Heart left ventricle (tissue), 16 donors: ENCODE measurements at places on chromosomes 7 and 10.

GRCh38 chr7:115475761-115476385 is 554.0 kb downstream of the MDFIC start:
- no peak for DNase-seq

- DNase-seq, result no peak
Measured at GRCh38 chr10:12042409-12042796, 206 bp downstream of the UPF2 start.

DNA sequence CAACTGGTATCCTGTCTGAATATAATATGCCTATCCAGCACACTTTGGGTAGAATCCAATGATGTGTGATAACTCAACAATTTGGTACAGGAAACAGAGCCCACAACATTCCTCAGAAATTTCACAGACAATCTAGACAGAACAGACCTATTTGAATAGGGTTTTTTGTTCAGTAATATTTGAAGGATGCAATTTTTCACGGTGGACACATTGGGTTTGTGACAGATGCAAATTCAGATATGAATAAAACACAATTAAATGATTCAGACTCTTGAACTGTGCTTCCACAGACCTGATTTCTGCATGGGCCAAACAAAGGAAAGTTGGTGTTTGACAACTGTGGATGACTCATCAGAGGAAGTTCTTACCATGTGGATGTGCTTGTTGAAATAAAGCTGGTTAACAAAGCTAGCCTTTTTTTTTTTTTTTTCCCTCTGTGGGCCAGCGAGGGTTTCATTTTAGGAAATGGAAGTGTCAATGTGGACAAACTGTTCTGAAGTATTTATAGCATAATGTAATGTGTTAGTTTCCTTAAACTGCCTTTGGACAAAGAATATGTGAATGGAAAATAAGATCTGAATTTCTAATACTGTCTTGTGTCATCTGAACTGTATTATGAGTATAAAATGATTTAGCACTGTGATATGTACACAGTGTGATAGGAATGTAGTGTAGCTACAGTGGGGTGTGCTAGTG is 43.2 kb upstream of the FAM133B start:
- no peak for DNase-seq

GRCh38 chr7:105337529-105337928 is 51.2 kb downstream of the SRPK2 start:
- peak; percentile 44 for DNase-seq

GRCh38 chr10:120666308-120666707 is 184.9 kb upstream of the WDR11 start:
- no peak for DNase-seq

- DNase-seq, result no peak
Measured at GRCh38 chr7:139118805-139119485, 9.4 kb upstream of the ZC3HAV1 start.

GRCh38 chr7:13998866-13999265 is 9.4 kb upstream of the ETV1 start:
- DNase-seq, result no peak

DNA sequence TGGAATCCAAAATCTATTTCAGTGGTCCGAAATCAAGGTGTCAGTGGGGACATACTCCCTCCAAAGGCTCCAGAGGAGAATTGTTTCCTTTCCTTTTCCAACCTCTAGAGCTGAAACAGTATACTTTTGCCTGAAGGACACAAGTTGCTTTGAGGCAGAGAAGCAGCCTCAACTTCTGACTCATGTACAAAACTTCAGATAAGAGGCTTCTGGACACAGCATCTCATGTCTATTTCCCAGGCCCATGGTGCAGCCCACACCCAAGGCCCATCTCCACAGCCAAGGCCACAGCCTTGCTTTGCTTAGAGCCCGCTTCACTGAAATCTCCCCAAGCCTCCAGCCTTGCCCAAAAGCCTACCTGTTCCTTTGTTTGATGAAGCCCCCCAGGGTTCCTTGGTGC is 68.9 kb downstream of the ZNF467 start:
- DNase-seq, result no peak

DNA sequence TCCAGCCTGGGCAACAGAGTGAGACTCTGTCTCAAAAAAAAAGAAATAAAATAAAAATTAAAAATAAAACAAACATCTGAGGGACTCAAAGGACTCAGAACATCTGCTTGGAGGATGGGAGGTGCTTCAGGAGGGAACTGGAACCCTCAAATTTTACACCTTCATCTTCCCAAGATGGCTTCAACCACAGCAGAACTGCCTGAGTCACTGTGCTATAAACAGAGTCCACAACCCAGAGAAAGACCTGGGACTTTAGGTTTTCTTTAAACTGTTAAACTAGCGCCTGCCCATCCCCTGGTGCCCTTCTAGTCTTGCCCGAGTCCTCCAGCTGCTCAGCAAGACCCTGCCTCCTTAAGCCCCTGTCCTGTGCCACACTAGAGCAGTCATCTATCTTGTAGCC is 40.8 kb downstream of the RGS10 start:
- no peak for DNase-seq

GRCh38 chr7:44384586-44385433 is 59.4 kb upstream of the CAMK2B start:
- DNase-seq, result peak; percentile 42

- DNase-seq, result no peak
Measured at GRCh38 chr10:10685566-10685965, 332.1 kb upstream of the CELF2 start.

- DNase-seq, result no peak
Measured at GRCh38 chr10:132055616-132056015, 10.1 kb upstream of the JAKMIP3 start.

GRCh38 chr10:122931088-122931906 is 20.9 kb downstream of the FAM24A start:
- no peak for DNase-seq

GRCh38 chr10:17386616-17387075 is 67.7 kb downstream of the ST8SIA6 start:
- peak; percentile 21 for DNase-seq

DNA sequence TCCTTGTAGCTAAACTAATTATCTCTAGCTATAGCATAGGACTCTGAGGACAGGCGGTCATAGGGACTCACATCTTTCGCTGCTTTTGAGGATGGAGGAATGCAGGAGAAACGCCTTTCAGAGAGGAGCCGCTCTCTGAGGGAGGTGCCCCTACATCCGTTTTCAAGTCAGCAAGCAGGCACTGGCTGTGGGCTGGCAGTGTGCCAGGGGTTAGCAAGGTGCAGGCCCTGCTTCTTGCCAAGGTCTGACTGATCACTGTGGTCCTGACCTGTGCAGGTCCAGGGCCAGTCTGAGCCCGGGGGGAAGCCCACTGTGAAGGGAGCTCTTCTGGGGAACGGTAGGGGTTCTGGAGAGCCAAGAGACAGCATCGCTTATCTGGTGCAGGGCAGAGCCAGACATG is 89.4 kb downstream of the SH3PXD2A start:
- peak; percentile 68 for DNase-seq

DNA sequence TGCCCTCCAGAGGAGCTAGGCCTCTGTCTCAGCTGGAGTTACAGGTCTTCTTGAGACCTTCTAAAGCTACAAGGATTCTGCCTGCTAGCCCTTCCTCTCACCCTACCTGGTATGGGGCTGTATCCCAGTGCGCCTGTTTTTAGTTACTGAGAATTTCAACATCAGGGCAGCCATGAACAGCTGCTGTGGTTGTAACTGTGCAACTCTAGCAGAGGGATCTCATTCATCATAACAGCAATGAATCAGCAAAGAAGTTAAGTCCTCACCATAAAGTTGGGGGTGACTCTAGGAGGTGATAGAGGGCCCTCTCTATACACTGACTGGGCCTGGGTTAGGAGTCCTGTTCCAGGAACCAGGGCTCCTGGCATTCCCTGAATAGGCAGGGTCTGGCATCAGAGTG is 14.0 kb upstream of the CDH23 start:
- DNase-seq, result no peak

- no peak for DNase-seq
Measured at GRCh38 chr10:119153661-119154060, 11.9 kb downstream of the SFXN4 start.

GRCh38 chr7:50555594-50556140 is 9.5 kb downstream of the DDC start:
- DNase-seq, result no peak

- no peak for DNase-seq
Measured at GRCh38 chr7:135562720-135563119, 5.0 kb downstream of the NUP205 start.

DNA sequence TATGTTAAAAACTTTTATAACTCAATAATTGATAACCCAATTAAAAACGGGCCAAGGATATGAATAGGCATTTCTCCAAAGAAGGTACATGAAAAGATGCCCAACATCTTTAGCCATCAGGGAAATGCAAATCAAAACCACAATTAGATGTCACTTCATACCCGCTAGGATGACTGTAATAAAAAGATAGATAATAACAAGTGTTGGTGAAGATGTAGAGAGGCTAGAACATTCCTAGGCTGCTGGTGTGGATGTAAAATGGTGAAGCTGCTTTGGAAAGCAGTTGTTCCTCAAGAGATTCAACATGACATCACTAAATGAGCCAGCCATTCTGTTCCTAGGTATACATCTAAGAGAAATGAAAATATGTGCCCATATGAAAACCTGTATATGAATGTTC is 35.6 kb downstream of the CAMK1D start:
- DNase-seq, result no peak

- DNase-seq, result no peak
Measured at GRCh38 chr7:30683306-30683705, 1.1 kb upstream of the CRHR2 start.

- DNase-seq, result no peak
Measured at GRCh38 chr10:110691139-110691538, 47.0 kb downstream of the RBM20 start.

DNA sequence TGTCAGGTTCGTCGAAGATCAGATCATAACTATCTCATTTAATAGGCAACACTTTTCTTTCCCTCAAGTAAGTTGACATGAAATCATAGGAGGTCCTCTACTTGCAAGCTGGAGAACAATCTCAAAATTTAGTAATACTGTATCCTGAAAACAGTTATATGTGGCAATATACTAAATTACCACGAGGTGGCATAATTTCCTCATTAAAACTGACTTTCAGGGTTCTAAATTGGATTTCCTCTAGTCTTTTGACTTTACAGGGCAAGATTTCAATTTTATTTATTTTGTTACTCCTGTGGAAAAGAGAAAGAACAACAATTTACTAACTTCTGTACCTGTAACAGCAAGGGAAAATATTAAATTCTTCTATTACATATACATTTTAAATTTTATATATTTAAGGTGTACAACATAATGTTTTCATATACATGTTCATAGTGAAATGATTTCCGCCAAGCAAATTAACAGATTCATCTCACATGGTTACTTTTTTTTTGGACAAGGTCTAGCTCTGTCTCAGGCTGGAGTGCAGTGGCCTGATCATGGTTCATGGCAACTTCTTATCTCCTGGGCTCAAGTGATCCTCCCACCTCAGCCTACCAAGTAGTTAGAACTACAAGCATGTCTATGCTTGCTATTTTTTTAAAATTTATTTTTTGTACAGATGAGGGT is 53.4 kb upstream of the CYP2C18 start:
- DNase-seq, result no peak

GRCh38 chr7:28440055-28440601 is 27.8 kb downstream of the CREB5 start:
- DNase-seq, result no peak

- DNase-seq, result no peak
Measured at GRCh38 chr7:101747879-101748345, 69.5 kb upstream of the CUX1 start.

GRCh38 chr7:115267503-115267902 is 345.6 kb downstream of the MDFIC start:
- no peak for DNase-seq

- DNase-seq, result peak; percentile 74
Measured at GRCh38 chr7:101924171-101924570, 106.7 kb downstream of the CUX1 start.

DNA sequence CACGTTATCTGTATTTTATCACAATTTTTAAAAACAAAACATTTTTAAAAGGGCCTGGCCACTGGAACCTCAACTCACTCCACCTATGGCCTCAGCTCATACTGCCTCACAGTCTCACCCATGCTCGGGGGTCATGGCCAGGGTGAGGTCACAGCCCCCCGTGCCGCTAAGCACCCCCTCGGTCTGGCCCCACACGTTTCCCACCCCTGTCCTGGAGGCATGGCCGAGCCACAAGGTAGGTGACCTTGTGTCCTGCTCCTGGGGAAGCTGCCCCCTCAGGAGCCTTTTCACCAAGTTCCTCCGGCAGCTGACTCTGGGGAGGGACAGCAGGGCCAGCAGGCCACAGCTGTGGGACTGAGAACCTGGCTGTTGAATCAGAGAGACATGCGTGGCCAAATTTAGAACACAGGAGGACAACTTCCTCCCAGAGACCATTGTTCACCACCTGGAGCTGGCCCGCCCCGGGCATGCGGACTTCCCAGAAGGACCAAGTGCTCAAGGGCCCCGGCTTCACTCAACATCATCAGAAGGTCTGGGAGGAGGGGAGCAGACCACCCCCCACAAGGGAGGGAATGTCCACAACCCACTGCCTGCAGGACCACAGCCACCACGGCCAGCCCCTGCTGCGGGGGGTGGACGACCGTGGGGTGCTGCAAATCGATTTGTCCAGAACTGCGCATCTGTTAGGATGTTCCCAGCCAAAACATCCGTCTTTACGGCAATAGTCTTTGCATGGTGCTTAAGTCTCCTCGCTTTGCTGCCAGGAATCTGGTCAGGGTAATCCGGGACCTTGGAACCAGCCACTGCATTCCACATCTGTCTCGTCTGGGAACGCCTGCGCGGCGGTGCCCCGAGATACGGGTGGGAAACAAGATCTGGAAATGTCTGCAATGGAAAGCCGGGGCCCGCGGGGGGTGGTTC is 48.6 kb upstream of the PDGFA start:
- no peak for DNase-seq

DNA sequence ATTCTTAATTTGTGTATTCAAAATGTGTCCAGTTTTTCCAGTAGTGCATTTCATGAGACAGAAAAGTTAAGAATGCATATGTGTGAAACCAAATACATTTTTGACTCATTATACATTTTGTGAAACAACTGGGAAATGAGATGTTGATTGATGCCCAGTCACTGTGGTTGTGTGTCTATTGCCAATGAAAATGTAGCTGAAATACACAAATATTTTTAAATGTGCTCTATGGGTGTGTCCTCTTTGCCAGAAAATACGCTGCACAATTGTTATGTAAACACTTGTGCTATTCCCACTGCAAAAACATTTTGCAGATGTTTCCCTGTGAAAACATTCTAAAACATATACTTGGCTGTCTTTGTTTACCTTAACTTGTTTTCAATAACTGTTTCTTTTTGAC is 395.2 kb downstream of the TFEC start:
- DNase-seq, result no peak

DNA sequence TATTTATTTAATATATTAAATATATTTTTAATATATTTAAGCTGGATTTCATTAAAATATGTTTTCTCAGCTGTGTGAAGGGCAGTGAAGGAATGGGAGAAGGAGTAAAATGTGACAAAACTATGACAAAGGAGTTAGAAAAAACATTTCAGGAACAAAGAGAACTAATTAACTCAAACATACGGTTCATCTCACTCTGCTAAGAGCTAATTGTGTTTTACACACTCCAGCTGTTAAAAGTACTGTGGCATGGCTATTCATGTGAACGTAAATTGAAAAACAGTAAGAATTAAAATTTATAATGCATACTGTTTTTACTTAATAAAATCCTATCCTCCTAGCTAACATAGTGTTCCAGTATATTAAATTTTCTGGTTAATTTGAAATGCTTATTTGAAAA is 262.5 kb upstream of the GNAI1 start:
- DNase-seq, result no peak
